ENCODE measurements at places on chromosomes 4 and X. TPM values are rescaled to one million over a fixed set of nuclear protein-coding genes. Genes with fewer than 3 reads are reported as not detected.

GRCh38 chr4:76087007-76087769 is 12.7 kb downstream of the ART3 start:
- DNase-seq, result peak; percentile 7

GRCh38 chr4:111814961-111815360 is 330.3 kb upstream of the FAM241A start:
- no peak for DNase-seq

- no peak for DNase-seq
Observed at GRCh38 chr4:87697272-87697671, 47.2 kb downstream of the DMP1 start.

DNA sequence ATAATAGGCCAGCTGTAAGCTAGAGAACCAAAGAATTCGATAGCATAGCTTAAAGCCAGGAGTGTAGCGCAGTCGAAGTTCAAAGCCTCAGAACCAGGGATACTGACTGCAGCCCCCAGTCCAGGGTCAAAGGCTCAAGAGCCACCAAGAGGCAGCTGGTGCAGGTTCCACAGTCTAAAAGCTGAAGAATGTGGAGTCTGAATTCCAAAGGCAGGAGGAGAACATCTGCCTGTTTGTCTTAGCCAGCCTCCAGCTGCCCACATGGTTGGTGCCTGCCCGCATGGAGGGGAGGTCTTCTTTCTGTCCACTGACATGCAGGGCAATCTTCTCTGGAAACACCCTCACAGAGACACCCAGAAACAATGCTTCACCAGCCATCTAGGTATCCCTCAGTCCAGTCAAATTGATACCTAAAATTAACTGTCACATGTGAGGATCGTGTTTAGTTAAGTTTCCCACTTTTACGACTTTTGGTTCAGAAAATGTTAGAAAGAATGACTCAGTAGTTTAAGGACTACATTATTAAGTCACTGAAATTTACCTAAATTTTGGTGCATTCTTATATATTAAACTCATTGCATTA is 52.8 kb upstream of the RHOH start:
- no peak for DNase-seq

DNA sequence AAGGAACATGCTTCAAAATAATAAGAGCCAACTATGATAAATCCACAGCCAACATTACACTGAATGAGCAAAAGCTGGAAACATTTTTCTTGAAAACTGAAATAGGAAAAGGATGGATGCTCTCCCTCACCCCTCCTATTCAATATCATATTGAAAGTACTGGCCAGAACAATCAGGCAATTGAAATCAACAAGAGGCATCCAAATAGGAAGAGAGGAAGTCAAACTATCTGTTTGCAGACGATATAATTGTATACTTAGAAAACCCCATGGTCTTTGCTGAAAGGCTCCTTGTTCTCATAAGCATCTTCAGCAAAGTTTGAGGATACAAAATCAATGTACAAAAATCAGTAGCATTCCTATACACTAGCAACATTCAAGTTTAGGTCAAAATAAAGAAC is 1562.5 kb upstream of the ADGRL3 start:
- no peak for DNase-seq

DNA sequence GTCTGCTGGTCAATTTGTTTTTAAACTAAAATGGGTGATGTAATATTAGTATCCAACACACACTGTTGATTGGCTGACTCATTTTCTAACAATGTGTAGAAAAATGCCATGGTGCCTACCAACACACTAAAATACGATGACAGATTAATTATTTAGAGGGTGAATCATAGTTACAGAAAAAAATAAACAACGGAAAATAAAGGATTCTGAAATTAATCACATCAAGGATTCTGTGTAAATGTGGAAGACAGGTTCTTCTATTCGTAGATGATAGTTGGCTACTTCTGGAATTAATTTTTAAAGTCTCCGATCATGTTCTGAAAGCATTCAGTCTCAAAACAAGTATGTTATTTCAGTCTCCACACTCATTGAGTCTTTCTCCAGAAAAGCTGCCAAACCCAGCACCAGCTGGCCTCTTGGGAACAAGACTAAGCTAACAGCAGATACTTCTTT is 8.2 kb upstream of the IQCM start:
- DNase-seq, result peak; percentile 20

GRCh38 chrX:36957425-36958328 is 50.5 kb upstream of the FAM47C start:
- DNase-seq, result no peak

DNA sequence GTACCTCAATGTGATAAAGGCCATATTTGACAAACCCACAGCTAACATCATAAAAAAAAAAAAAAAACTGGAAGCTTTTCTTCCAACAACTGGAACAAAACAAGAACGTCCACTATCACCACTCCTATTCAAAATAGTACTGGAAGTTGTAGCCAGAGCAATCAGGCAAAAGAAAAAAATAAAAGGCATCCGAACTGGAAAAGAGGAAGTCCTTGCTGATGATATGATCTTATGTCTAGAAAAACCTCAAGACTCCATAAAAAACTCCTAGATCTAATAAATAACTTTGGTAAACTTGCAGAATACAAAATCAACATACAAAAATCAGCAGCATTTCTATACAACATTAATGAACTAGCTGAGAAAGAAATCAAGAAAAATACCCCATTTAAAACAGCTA is 134.3 kb downstream of the TEX11 start:
- DNase-seq, result no peak

DNA sequence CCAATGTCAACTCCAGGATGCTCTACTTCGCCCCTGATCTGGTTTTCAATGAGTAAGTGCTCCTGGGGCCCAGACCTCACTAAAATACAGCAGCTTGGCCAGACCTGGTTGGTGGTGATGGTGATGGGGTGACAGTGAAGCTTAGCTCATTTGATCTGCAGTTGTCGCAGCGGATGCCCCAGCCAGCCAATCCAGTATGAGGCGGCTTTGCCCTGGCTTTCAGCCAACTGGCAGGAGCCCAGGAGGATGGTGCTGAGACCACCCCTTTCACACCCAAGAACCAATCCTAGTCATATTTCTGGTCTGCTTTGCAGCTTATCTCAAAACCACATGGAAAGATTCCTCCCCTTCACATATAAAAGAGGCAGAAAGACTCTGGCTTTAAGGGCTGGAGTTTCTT is 173.8 kb downstream of the AR start:
- DNase-seq, result no peak

DNA sequence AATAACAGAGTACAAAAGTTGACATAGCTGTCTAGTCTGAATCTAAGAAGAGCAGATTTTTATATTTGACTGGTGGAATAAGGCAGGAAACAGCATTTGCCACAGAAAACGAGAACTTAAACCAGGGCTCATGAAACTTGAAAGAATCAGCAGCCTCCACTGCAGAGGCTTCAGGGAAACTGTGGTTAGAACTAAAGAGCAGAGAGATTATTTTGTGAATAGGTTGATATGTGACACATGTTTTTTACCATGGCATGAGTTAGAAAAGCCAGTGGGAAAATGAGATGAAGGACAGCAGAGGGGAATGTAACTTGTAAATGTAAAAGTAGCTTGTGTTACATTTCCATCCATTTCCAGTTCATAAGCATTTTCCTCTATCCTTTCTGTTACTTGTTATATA is 63.7 kb upstream of the CAMK2D start:
- DNase-seq, result no peak

GRCh38 chr4:82599336-82599735 is 37.5 kb upstream of the TMEM150C start:
- no peak for DNase-seq

The CLDN34 gene
- 0.12 TPM for polyA plus RNA-seq

The BBS12 gene
- 2.2 TPM for polyA plus RNA-seq

The PAGE2 gene
- polyA plus RNA-seq, result not detected

The CHRDL1 gene
- polyA plus RNA-seq, result 0.19 TPM

The AWAT2 gene
- not detected for polyA plus RNA-seq

The LRIT3 gene
- polyA plus RNA-seq, result not detected

The C4orf51 gene
- polyA plus RNA-seq, result not detected
